HFFc6 (cell line): ENCODE measurements at places on chromosomes 7 and 10. TPM values are rescaled to one million over a fixed set of nuclear protein-coding genes. Genes with fewer than 3 reads are reported as not detected.
A peak's percentile ranks its signal among the peaks of the same experiment; 100 is the strongest.

GRCh38 chr7:46565253-46566096, 644.4 kb upstream of the IGFBP3 start:
- no peak for DNase-seq

GRCh38 chr7:64558781-64559180, 4.1 kb downstream of the ZNF680 start:
- no peak for DNase-seq

- DNase-seq, result no peak
These were observed 1.7 kb downstream of the CXCL12 start for GRCh38 chr10:44382981-44383748.

- DNase-seq, result no peak
These were observed 122.3 kb downstream of the SVIL start for GRCh38 chr10:29512425-29512974.

DNA sequence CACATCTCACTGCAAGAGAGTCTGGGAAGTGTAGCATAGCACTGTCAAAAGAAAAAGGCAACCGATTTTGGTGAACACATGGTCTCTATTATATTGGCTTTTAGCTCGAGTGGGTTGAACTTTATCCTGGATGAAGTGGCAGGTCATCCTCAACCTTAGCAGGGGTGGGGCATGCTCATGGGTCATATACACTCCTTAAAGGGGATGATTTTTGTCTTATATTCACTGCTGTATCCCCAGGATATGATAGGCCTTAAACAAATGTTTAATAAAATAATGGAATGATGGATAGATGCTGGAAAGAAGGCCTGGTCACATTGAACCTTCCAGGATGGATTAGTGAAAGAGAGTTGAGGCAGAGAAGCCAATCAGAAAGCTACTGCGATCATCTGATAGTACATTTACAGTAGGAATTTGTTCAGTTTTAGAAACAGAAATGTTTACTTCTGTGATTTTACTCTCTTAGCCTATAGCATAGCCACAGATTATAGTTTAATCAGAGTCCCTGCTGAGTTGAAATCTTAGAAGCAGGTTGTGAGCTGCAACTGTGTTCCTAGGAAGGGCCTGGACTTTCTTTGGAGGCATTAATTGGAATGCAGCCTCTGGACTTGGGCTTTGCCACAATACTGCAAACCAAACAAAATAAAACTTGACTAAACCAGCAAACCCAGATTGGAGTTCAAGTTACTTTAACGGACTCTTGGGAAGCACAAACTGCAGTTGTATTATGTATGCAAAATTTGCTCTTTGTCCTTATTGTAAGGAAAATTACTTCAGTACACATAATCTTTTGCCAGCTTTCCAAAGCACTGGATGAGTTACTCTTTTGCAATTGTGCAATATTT, 138.3 kb downstream of the BMPER start:
- no peak for DNase-seq

DNA sequence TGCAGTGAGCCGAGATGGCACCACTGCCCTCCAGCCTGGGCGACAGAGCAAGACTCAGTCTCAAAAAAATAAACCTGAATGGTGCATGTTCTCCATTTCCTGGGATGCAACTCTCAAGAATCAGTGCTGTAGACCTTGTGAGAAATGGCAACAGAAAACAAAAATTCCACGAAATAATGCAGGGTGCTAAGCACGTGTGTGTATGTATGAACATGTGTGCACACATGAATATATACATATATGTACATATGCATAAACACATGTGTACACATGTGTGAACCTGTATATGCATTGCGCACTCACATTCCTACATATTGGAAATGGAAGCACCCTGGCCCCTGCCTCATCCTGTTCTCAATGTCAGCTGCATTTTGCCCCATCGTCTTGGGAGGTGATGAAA, 548.5 kb downstream of the TCERG1L start:
- DNase-seq, result no peak

DNA sequence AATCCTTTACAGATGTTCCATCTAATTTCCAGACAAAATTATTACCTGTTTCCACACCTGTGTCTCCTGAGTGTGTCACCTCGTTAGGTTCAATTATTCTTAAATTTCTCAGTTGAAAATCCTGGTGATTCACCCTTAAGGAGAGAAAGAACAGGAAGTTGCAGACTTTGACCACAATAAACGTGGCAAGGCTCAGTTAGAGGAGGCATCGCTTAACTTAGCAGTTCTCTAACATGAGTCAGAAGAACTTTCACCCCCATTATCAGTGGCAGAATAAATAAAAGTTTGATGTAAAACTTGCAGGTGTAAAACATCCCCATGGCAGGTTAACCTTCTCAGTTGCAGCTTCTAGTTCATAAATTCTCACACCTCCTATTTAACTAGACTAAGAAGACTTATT, 8.3 kb downstream of the XPNPEP1 start:
- DNase-seq, result peak; percentile 89

DNA sequence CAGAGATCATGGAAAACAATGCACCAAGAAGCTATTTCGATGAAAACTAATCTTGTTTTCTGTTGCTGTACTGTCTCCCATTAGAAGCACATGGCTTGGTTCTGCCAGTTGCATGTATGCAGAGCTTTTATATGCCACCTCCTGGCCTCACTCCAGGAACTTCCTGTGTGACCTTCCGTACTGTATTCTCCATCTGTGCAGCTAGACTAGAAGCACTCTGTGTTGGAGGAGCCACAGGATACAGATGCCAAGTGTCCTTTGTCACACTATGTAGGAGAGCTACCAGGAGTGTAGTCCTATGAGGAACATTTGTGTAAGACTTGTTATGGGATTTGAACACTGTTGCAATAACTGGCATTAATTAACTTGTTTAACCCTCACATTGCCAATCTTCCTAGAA, 503.5 kb upstream of the TPK1 start:
- DNase-seq, result no peak

DNA sequence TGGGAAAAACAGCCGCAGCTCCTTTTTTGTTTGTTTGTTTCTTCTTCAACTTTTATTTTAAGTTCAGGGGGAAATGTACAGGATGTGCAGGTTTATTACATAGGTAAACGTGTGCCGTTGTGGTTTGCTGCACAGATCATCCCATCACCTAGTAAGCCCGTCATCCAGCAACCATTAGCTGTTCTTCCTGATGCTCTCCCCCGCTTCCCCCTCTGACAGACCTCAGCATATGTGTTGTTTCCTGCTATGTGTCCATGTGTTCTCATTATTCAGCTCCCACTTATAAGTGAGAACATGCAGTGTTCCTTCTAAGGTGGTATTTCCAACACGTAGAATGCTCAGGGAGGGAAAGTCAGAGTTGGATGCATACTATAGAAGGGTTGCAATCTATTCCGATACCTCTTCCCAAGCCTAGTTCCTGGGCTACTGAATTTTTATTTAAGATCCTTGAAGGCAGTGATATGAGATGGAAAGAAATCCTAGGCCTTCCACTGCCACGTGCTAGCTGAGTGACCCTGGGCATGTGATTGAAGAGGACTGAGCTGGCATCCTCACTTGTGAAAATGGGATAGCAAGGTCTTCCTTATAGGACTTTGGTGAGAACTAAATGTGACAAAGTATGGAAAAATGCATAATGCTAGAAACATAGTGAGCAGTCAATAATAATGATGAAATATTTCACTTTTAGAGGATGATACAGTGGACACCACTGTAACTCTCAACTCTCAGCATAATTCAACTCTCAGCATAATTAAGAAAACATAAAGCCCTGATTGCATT, 278.5 kb downstream of the REEP3 start:
- DNase-seq, result no peak

- no peak for DNase-seq
These were observed 362.0 kb upstream of the NFE2L3 start for GRCh38 chr7:25789701-25790640.

DNA sequence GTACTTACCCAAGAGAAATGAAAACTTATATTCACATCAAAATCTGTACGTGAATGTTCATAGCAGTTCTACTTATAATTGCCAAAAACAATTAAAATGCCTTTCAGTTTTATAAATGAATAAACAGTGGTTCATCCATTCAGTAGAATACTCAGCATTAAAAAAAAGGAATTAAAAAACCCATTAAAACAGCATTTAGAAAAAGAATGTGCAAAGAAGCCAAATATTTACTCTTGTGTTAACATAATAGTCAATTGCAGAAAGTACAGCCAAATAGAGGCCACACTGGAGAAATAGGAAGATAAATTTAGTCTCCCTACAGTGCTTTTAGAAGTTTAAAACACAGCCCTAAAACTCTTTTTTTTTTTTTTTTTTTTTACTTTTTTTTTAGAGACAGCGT, 54.6 kb downstream of the MYO3A start:
- DNase-seq, result no peak

PRSS37 gene
- not detected in 3 replicates for total RNA-seq

NOLC1 gene
- 52.4 and 59.9 TPM in 2 replicates for total RNA-seq

UCMA gene
- total RNA-seq, result not detected in 3 replicates

CRYGN gene
- not detected in 3 replicates for total RNA-seq

SEC23IP gene
- total RNA-seq, result 81.8 to 95.0 TPM (median 88.1 TPM) in 3 replicates
